ENCODE measurements at places on chromosomes 12 and 14. TPM values are rescaled to one million over a fixed set of nuclear protein-coding genes. Genes with fewer than 3 reads are reported as not detected.

NRDE2 gene
- 13.7 TPM for total RNA-seq

DDHD1 gene
- 43.6 TPM for total RNA-seq

ACVR1B gene
- total RNA-seq: 8.2 TPM

DENND5B gene
- 28.5 TPM for total RNA-seq

MANSC4 gene
- not detected for total RNA-seq

CFAP54 gene
- total RNA-seq: 4.0 TPM

LPAR5 gene
- not detected for total RNA-seq

IL26 gene
- 4.5 TPM for total RNA-seq

SMCO2 gene
- total RNA-seq: 1.6 TPM

IRF9 gene
- total RNA-seq: 76.1 TPM

SLC22A17 gene
- 18.3 TPM for total RNA-seq

Data from articular chondrocyte of knee joint (primary cell).